ENCODE measurements at places on chromosomes 1 and 21.
A peak's percentile ranks its signal among the peaks of the same experiment; 100 is the strongest.

DNA sequence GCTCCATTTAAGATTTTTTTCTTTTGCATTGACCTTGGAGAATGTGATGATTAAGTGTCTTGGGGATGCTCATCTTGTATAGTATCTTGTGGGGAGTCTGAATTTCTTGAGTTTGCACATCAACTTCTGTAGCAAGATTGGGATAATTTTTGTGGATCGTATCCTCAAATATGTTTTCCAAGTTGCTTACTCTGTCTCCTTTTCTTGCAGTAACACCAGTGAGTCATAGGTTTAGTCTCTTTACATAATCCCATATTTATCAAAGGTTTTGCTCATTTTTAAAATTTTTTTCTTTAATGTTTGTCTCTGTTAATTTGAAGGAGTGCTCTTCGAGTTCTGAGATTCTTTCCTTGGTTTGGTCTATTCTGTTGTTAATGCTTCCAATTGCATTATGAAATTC is 41.7 kb upstream of the ANGPTL1 start:
- no peak for DNase-seq

DNA sequence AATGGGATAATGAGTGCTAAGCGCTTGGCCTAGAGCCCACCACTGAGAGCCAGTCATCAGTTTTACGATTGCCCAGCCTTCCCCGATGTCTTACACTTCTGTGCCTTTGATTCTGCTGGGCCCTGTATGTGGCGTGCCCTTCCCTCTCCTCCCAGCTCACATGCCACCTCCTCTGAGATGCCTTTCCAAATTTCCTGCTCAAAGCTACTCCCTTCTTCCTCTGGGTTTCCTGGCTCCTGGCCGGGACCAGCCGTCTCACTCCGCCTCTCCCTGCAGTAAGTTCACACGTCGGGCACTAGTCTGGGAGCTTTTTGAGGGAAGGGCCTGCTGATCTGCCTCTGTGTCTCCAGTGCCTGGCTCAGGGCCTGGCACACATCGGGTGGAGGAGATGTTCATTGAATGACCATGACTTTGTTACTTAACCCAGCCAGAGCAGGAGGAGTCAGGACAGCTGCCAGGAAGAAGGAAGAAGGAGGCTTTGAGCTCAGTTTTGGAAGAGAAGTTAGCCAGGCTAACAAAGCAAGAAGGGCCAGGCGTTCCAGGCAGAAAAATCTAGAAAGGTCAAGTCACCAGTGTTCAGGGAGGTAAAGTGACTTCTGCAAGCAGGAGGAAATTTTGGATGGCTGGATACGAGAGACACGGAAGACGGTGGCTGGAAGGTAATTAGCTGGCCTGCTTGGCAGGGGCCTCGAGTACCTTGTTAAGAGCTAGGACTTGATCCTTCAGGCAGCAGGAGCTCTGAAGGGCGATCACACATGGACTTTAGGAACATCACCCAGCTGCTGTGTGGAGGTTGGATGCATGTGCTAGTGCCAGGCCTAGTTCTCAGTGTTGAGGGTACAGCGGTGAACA is 63.6 kb downstream of the EPHB2 start:
- DNase-seq: no peak

DNA sequence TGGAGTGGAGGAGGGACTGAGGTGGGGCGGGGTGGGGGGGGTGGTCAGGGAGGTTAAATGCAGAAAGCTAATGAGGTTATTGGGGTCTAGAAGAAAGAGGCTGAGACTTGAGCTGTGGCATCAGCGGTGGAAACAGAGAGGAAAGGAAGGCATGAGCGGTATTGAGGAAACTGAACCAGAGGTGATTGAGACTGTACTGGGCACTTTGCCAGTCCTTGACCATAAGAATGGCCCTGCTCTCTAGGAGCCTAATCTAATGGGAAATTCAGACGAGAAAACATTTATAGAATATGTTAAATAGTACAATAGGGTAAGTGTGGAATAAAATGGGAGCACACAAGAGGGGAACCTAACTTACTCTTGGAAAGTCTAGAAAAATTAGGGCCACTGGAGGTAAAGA is 23.7 kb downstream of the SLC44A3 start:
- DNase-seq: no peak

- DNase-seq: no peak
Measured at GRCh38 chr1:192959657-192960186, 99.4 kb downstream of the UCHL5 start.

GRCh38 chr1:32877211-32878110 is 6.7 kb upstream of the FNDC5 start:
- no peak for DNase-seq

- DNase-seq: no peak
Measured at GRCh38 chr1:195717651-195718050, 890.6 kb downstream of the KCNT2 start.

DNA sequence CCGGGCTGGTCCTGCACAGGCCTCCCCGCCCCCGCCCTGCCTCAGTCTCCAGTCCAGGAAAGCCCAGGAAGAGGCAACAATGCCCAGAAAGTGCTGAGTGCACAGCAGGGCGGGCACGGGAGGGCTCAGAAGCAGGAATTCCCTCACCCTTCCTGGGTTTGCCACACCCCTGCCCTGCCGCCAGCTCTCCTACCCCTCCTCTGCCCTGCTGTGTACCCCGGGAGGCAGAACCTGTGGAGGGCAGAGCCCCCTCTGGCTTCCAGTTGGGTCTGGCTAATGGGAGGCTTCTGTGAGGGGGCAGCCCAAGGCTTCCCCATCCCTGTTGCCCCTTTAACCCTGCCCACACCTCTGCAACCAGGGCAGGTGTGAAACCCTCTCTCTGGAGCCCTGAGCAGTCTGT is 47.5 kb upstream of the CSF3R start:
- no peak for DNase-seq

DNA sequence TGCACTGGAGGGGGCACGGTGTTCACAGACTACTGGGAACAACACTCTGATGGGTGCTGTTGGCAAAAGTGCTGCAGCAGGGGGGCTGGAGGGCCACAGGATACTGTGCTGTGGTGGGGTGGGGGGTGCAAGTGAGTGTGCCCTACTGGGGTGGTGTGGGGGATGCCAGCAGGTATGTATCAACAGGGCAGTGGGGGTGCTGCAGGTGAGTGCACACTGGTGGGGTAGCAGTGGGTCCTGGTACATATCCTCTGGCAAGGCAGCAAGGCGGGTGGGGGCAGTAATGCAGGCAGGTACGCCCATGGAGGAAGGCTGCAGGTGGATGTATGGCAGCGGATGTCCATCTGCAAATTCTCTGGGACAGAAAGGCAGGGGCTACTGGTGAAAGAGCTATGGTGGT is 48.8 kb upstream of the CD53 start:
- no peak for DNase-seq

DNA sequence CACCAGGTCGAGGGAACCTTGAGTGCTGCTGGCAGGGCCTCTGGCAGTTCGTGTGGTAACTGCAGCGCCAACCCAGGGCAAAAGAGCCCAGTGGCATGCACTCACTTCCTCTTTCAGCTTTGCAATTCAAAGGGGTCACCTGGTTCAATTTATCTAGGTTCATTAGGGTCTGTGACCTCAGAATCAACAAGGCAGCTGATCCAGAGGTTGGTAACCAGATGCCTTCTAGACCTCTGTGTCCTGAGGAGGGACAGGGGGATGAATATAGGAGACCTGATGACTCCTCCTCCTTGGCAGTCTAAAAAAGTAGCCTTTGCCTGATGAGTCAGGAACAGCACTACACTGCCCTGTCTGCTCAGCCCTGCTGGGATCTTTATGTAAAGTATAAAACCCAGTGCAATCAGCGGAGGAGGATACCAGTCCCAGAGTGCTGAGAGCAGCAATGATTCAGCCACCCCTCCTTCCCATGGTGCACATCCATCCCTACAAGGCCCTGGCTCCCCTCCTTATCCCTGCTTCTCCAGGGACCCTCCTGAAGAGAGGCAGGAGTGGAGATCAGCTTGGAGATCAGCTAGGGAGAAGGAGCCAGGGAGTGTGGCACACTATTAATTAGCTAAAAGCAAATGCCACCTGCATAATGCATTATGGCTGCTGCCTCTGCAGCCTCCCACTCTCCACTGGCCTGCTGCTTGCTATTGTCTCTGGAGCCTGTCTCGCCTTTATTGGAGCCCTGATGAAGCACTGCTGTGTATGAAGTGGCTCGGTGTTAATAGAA is 11.2 kb upstream of the FMOD start:
- no peak for DNase-seq

DNA sequence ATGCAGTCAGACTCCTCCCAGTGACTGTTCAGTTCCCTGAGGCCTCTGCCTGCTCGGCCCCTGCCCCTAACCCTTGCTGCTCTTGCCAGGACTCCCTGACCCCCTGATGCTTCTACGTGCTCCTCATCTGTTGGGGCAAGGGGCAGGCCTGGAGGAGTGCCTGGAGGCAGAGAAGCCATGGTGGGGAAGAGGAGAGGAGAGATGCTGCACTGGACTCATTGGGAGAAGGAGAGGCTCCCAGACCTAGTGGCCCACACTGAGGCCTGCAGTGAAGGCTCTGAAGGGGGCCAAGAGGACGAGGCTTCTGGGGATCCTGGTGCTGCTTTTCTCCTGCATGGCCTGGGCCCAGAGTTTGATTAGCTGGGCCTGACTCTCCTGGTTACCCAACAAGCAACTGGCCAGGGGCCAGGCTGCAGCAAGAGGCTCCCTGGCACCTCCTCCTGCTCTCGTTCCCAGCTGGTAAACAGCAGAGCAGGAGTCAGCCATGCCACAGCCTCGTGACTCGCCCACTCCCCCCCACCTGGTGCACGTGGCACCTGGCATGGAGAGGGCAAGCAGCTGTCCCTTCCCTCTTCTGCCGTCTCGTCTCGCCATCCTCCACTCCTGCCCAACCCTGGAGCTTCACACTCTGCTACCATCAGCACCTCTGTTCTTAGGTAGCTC is 847 bp upstream of the RORC start:
- no peak for DNase-seq

GRCh38 chr1:41800311-41800829 is 118.4 kb downstream of the HIVEP3 start:
- no peak for DNase-seq

GRCh38 chr1:27878039-27878438 is 5.7 kb downstream of the THEMIS2 start:
- DNase-seq: no peak

DNA sequence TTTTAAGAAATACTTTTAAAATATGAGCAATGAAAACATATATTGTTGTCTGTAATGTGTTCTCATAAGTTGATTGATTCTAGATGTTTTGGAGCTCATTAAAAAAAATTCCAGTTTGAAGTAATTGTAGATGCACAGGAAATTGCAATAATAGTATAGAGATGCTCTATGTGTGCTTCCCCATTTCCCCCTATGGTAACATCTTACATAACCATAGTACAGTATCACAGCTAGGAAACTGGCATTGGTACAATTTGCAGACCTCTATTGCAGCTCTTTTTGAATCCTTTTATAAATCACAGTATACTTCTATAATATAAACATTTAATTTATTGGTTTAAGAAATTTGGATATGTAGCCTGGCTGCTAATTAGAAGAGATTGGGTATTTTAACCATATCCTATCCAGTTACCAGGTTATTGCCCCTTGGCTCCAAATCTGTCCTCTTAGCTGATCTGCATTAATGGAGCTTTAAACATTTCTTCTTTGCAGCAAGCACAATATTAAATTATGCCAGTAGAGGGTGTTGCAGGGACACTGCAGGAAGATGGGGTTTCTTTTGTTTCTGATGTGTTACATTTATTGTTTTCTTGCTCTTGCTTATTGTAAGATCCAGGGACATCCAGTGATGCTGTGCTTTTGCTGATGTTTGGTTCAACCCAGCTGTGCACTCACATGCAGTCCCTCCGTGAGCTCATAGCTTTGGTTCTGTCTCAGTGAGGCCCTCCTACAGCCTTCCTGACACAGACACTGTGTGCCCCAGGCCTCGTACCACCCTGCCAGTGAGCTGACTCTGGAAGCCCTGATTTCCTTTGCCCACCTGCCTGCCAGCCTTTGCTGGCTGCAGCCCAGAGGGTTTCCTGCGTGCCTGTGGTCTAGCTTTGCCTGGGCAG is 103.3 kb downstream of the RABGAP1L start:
- peak; percentile 3 for DNase-seq

DNA sequence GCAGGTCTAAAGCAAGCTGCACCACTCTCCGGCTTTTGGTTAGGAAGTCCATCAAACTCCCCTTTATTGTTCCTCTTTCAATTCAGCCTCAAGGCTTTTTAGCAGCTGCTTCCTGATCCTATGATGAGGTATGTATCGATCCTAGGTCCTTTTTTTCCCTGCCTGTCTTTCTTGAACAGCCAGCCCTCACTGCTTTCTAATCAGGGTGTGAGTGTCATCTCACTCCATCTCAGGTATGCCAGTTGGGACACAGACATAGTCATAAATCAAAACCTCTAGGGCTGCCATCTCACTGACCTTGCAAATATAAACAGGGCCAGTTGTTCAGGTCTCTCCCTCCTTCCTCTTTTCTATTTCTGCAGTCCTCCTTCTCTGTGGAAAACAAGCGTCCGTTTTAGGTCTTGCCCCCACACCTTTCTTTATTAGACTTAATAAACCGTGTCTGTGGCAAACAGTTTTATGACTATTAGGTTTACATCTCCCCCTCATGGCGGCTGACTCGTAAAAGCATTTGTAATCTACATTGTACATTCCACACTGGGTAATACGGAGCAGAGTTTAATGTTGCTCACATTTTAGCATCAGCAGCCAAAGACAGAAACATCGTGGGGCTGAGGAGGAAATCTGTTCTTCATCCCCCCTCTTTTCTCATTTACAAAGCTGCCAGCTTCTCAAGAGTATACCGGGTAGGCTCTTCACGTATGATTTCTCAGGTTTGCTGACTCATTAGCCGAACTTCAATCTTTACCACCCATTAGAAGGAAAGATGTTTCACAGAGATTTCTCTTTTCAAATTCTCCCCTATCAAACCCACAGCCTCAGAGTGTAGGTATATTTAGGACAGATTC is 11.6 kb downstream of the STYXL2 start:
- DNase-seq: no peak

DNA sequence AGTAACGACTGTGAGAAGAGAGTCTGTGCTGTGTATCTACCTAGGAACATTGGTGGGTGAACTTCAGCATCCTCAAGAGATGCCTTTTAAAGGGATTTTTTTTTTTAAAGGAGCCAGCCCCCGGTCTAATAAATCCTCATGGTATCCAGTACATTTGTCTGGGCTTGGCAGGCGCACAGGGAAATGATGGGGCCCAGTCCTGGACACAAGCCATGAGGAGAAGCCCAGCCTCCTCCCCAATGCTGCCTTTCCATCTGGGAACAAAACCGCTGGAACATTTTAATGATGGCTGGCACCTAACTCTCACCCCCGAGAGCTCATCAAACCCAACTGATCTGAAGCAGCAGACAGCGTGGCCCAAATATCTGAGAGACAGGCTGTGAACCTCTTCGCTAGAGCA is 64.2 kb downstream of the ACOT7 start:
- no peak for DNase-seq

DNA sequence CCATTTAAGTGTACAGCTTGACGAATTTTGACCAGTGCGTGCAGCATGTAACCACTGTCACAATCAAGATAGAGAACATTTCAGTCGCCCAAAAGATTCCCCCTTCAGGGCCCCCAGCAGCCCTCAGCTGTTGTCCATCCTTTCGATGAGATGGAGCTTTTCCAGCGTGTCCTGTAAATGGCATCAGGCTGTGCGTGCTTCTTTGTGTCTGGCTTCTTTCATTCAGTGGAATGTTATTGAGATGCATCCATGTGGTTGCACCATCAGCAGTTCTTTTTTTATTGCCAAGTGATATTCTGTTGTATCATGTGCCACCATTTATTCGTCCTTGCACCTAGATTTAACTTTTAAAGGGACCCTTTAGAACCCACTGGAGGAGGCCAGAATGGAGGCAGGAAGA is 21.9 kb downstream of the UBE2Q1 start:
- DNase-seq: no peak

GRCh38 chr1:223631473-223631872 is 34.0 kb downstream of the CAPN8 start:
- no peak for DNase-seq

All from CMK (cell line).